ENCODE measurements at places on chromosomes 3 and 15. TPM values are rescaled to one million over a fixed set of nuclear protein-coding genes. Genes with fewer than 3 reads are reported as not detected.

The RPP25 gene
- 9.1 TPM for total RNA-seq

The MORC1 gene
- total RNA-seq = not detected

The PRKAR2A gene
- total RNA-seq = 32.0 TPM

The GOLGA6A gene
- total RNA-seq = not detected

The MESP1 gene
- 2.1 TPM for total RNA-seq

The TNNC1 gene
- 0.99 TPM for total RNA-seq

The CCDC191 gene
- total RNA-seq = 5.4 TPM

The TMEM45A gene
- total RNA-seq = 24.1 TPM

GRCh38 chr3:27127195-27127594 lies 242.0 kb downstream of the NEK10 start:
- DNase-seq = no peak
- no peak overlapping the region for H3K27ac ChIP-seq
- H3K36me3 ChIP-seq = no peaks in the 10 kb centered on the region
- no peak overlapping the region for H3K4me3 ChIP-seq

- DNase-seq = peak; percentile 70
- no peaks in the 10 kb centered on the region for H3K4me1 ChIP-seq
- no peak overlapping the region for H3K4me3 ChIP-seq
- H3K27me3 ChIP-seq = peaks cover 5% of the 10 kb centered on the region
- H3K27ac ChIP-seq = no peak overlapping the region
These were observed 461.5 kb upstream of the PPP2R3A start for GRCh38 chr3:135503760-135504686.

DNA sequence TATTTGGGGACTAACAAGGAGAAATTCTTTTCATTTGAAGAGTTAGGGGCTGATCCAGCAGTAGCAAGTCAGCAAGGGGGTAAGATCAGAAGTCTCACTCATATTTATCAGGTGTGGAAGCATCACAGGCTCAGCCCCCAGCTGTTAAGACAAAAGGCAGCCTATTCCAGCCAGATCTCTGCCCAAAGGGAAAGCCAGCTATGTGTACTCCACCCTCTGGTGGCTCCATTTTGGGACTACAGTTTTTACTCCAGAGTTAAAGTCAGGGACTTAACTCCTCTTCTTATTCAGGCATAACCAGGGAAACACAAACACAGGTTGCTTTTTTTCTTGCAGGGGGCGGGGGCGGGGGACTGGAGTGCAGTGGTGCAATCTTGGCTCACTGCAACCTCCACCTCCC lies 19.2 kb downstream of the UBP1 start:
- no peaks in the 10 kb centered on the region for H3K4me1 ChIP-seq
- no peak overlapping the region for H3K4me3 ChIP-seq
- no peak overlapping the region for H3K27ac ChIP-seq
- no peak for DNase-seq
- H3K27me3 ChIP-seq = no peaks in the 10 kb centered on the region

DNA sequence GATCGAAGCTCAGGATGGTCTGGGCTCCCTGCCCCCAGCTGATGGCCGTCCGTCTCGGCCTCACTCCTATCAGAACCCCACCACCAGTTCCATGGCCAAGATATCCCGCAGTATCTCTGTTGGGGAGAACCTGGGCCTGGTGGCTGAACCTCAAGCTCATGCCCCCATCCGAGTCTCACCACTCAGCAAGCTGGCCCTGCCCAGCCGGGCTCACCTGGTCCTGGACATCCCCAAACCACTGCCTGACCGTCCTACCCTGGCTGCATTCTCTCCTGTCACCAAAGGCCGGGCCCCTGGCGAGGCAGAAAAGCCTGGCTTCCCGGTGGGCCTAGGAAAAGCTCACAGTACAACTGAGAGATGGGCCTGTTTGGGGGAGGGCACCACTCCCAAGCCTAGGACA lies 4.4 kb upstream of the JMJD7 start:
- no peaks in the 10 kb centered on the region for H3K36me3 ChIP-seq
- H3K27ac ChIP-seq = no peak overlapping the region
- H3K27me3 ChIP-seq = no peaks in the 10 kb centered on the region
- DNase-seq = no peak

- no peaks in the 10 kb centered on the region for H3K27me3 ChIP-seq
- peaks cover 14% of the 10 kb centered on the region for H3K4me1 ChIP-seq
- peak; percentile 84 for DNase-seq
These were observed 120.3 kb downstream of the ETFA start for GRCh38 chr15:76190751-76191538.

- H3K27ac ChIP-seq = no peak overlapping the region
- no peak overlapping the region for H3K4me3 ChIP-seq
These were observed 4.0 kb downstream of the TMEM89 start for GRCh38 chr3:48617559-48617958.

- no peak overlapping the region for H3K27ac ChIP-seq
- H3K27me3 ChIP-seq = no peaks in the 10 kb centered on the region
- no peaks in the 10 kb centered on the region for H3K36me3 ChIP-seq
- H3K4me3 ChIP-seq = no peak overlapping the region
- H3K4me1 ChIP-seq = no peaks in the 10 kb centered on the region
These were observed 27.5 kb downstream of the ESYT3 start for GRCh38 chr3:138461896-138462295.

DNA sequence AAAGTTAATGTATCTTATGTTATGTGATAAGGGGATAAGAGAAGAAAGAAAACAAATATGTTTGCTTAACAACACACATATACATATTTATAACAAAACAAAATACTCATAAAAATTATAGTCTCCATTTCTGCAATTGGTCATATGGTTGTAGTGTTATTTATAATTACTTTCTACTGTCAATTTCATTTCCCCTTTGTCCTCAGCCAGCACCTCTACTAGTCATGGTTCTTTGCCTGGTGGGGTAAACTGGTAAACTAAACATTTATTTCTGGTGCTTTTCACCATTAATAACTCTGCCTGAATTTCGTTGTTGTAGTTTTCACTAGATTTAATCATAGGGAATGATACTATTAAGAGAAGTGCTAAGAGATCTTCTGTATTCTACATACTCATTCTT lies 88.0 kb upstream of the ALCAM start:
- H3K36me3 ChIP-seq = no peaks in the 10 kb centered on the region
- H3K4me3 ChIP-seq = no peak overlapping the region
- H3K4me1 ChIP-seq = no peaks in the 10 kb centered on the region
- no peak for DNase-seq
- no peak overlapping the region for H3K27ac ChIP-seq
- H3K27me3 ChIP-seq = no peaks in the 10 kb centered on the region

- no peaks in the 10 kb centered on the region for H3K4me1 ChIP-seq
- H3K27ac ChIP-seq = no peak overlapping the region
- H3K27me3 ChIP-seq = no peaks in the 10 kb centered on the region
- no peak overlapping the region for H3K4me3 ChIP-seq
- H3K36me3 ChIP-seq = no peaks in the 10 kb centered on the region
These were observed 64.3 kb downstream of the FRMD5 start for GRCh38 chr15:44130778-44131177.

DNA sequence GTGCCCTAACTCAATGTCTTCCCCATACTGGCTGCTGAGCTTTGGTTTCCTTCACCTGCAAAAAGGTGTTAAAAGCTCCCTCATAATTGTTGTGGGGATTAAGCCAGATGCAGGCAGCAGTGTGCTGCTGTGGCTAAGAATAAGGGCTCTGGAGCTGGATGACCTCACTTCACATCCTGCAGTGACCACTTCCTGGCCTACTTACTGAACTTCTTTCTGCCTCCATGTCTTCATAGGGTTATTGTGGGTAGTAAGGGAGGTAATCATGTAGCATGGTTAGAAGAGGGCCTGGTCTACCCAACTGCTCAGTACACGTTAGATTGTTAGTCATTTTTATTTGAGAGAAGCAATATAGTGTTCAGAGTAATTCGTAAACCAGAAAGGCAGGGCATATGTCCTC lies 18.4 kb downstream of the GYG1 start:
- H3K4me1 ChIP-seq = no peaks in the 10 kb centered on the region
- no peaks in the 10 kb centered on the region for H3K36me3 ChIP-seq
- no peak overlapping the region for H3K4me3 ChIP-seq
- no peak for DNase-seq

DNA sequence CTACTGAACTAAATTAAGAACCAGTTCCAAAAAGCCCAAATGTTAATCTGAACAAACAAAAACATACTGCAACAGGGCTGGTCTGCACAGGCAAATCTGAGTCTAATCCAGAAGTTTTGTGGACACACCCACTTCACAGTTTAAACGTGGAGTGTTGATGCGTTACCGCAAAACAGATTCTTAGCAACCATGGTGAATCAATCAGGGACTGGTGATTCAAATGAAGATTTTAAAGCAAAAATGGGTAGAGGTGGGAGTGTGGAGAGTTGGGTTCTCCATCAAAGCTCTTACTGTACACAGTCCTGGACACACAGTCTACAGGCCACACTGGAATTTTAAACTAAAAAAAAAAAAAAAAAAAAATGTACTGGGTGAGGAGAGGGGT lies 5.2 kb downstream of the ANXA2 start:
- no peak overlapping the region for H3K4me3 ChIP-seq
- no peaks in the 10 kb centered on the region for H3K27me3 ChIP-seq
- H3K4me1 ChIP-seq = peaks cover 79% of the 10 kb centered on the region
- peak; percentile 45 for DNase-seq
- H3K36me3 ChIP-seq = no peaks in the 10 kb centered on the region

DNA sequence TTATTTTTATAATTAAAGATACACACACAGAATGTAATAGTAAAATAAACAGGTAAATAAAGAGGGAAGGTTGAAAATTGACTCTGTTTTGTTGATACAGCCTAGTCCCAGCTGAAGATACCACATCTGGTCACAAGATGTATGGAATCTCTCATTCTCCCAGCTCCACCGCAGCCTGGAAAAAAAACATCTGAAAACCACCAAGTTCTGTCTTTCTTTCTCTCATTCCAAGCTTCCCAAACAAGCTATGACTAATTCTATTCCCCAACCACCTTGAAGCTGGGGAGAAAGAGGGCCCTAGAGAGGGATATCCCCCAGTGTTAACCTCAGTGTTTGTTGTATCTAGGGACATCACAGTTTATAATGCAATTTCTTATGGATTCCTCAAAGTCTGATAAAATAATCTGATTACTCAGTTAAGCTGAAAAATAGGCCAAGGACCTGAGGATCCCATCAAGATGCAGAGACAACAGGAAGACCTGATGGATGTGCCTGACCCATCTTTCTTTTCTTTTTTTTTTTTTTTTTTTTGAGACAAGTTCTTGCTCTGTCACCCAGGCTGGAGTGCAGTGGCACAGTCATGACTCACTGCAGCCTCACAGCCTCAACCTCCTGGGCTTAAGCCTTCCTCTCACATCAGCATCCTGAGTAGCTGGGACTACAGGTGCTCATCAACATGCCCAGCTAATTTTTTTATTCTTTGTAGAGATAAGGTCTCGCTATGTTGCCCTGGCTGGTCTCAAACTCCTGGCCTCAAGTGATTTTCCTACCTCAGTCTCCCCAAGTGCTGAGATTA lies 38.1 kb downstream of the SRGAP3 start:
- no peaks in the 10 kb centered on the region for H3K27me3 ChIP-seq
- H3K27ac ChIP-seq = no peak overlapping the region
- H3K36me3 ChIP-seq = no peaks in the 10 kb centered on the region
- H3K4me1 ChIP-seq = no peaks in the 10 kb centered on the region
- no peak overlapping the region for H3K4me3 ChIP-seq

DNA sequence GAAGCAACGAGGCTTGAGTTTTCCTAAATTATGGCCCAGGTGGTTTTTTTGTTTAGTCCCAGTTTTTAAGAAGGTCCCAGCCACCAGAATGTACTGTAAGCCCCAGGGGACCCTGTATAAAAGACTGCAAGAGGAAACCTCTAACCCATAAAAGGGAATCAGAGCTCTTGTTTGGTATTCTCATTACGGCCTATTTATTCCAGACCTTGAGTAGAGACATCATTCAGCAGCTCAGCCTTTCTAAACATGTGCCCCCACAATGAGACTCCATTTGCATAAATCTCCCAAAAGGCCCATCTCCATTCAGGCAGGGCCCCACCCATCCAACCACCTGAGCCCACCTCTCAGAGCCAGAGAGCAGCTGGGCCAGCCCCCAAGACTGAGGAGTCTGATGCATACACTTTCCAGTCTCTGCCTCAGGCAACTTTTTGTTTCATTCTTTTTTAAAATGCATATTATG lies 25.7 kb downstream of the ZDHHC3 start:
- DNase-seq = no peak
- H3K36me3 ChIP-seq = no peaks in the 10 kb centered on the region
- H3K4me1 ChIP-seq = no peaks in the 10 kb centered on the region
- H3K4me3 ChIP-seq = no peak overlapping the region

DNA sequence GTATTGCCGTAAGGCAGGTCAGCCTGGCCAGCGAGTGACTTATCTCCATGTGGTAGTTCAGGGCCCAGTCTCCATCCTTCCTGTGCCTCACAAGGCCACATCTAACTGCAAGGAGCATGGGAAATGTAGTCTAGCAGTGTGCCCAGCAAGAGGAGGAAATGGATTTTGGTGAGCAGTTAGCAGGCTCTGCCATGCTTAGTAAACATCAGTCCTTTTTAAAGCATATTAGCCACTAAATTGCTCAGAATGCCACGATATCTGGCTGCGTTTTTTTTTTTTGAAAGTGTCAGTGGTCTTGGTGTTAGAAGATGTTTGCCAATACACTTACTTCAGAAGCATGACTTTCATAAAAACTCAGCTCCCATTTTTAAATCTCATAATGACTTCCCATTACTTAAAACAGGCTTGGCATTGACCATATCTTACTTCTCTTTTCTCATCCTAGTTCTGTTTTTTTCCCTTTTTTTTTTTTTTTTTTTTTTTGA lies 470.2 kb upstream of the TPRG1 start:
- no peaks in the 10 kb centered on the region for H3K36me3 ChIP-seq
- H3K27me3 ChIP-seq = no peaks in the 10 kb centered on the region

DNA sequence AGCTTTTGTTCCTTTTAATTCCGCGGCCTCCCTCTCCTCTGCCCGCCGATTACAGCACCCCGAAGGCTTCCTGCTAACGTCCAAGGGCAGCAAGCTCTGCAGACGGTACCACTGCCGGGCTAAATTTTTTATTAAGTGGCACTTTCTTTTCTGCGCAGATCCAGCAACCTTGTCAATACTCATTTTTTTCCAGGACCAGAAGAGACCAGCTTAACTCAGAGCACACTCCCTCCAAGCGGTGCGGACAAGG lies 542 bp upstream of the MEIS2 start:
- peaks cover 12% of the 10 kb centered on the region for H3K4me1 ChIP-seq
- H3K4me3 ChIP-seq = peak overlapping the region; percentile 68
- DNase-seq = no peak
- H3K27ac ChIP-seq = peak overlapping the region; percentile 87

DNA sequence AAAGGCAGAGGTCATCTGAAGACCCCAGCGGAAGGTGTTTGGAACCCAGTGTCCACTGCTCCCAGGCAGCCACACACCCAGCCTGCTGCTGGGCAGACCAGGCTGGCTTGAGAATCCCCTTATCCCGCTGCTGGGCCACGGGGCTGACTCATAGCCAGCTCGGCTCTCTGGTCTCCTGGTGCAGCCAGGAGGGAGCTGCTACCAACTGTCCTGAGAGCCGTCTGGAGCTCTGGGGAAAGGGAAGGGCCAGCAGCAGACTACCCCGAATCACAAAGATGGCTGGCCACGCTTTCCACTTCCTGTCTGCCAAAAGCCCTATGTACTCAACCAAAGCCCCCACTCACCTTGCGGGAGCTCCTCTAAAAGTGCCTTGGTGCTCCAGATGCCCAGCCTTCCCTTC lies 38.3 kb downstream of the WHAMM start:
- peak overlapping the region; percentile 77 for H3K27ac ChIP-seq
- DNase-seq = no peak
- H3K36me3 ChIP-seq = peaks cover 49% of the 10 kb centered on the region
- H3K27me3 ChIP-seq = no peaks in the 10 kb centered on the region
